ENCODE measurements at places on chromosomes 2 and 18. TPM values are rescaled to one million over a fixed set of nuclear protein-coding genes. Genes with fewer than 3 reads are reported as not detected.

DNA sequence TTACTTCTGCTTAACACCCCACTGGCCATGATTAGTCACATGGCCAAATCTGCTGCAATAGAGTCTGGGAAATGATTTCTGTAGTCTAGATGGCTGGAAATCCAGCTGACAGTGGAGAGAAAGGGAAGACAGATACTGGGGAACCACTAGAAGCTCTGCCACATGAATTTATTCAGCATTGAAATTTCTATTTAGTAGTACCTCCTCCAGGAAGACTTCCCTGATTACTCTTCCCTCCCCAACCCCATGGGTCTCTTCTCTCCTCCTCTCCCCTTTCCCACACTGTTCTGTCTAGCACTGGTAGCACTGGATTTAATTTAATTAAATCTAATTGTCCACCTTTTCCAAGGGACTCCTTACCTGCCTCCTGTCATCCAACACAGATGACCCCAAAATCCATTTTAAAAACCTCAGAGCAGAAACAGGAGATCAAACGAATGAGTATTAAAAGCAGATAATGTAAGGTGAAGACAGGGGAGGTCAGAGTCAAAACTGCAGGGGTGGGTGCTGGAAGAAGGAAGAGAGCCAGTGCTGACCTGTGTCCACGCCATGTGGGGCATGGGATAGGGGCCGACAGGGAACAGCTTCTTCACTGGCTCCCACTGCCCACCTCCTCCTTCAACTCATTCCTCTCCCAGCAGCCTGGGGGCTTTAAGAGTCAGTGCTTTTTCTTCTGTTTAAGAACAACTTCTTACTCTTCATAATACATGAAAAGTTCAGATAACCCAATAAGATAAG lies 169.2 kb upstream of the HS6ST1 start:
- DNase-seq = no peak

GRCh38 chr2:233426619-233427342 lies 72.5 kb downstream of the DGKD start:
- DNase-seq = peak; percentile 85

DNA sequence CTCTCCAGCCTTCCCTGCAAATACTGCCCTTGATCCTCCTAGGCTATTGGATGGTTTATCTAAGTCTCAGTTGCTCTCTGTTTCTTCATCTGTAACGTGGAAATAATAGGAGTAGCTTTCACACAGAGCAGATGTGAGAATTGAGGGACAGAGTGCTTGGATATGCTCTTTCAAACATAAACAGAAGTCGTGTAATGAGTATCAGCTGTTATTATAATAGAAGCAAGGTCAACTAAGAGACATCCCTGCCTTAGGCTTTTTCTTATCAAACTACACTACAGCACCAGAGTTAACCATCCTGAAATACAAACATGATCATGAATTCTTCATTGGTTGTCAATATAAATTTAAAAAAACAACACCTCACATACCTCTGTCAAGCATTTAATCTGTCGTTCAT lies 138.2 kb downstream of the DOK6 start:
- no peak for DNase-seq

- DNase-seq = no peak
These were observed 76.5 kb downstream of the ARL4C start for GRCh38 chr2:234420408-234420807.

DNA sequence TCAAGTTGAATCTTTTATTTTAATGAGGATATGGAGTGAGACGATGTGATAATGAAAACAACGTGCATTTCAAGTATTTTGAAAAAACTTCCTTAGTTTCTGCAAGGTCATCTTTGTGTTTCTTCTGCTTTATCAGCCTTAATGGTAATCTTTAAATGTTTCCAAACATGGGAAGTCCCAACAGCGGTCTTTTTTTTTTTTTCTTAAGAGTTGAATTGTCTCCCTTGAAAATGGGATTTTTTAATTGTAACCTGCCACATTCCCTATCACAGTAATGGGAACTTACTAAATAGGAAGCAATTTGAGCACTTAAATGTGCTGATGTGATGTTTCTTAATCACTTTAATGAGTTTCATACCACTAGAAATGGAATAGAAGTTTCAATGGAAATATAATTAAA lies 45.8 kb downstream of the ATIC start:
- no peak for DNase-seq

DNA sequence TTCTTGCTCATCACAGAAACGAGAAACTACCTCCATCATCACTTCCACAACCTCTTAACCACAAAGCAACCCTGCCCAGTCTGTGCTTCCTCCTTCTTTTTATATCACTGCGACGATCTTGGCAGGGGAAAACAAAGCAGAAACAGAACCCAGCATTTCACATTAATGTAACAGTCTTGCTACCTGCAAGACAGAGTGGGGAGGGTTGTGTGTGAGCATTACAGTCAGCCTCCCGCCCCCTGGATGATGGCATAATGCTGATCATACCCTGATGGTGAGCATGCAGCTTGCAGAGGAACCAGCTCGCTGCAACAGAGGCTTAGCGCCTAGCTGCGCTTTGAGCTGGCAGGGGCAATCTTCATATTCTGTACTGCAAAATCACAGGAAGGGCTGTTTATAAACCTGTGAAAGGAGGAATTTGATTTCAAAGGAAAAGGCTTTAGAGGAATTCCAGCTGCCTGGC lies 376.1 kb downstream of the IRS1 start:
- DNase-seq = peak; percentile 57

The SIX3 gene
- total RNA-seq = not detected

The DNAJC5G gene
- total RNA-seq = not detected

The SPP2 gene
- total RNA-seq = not detected

The MYO5B gene
- 0.02 TPM for total RNA-seq

The AAMP gene
- total RNA-seq = 58.7 TPM
